ENCODE measurements at places on chromosomes 5 and 9. TPM values are rescaled to one million over a fixed set of nuclear protein-coding genes. Genes with fewer than 3 reads are reported as not detected.

DNA sequence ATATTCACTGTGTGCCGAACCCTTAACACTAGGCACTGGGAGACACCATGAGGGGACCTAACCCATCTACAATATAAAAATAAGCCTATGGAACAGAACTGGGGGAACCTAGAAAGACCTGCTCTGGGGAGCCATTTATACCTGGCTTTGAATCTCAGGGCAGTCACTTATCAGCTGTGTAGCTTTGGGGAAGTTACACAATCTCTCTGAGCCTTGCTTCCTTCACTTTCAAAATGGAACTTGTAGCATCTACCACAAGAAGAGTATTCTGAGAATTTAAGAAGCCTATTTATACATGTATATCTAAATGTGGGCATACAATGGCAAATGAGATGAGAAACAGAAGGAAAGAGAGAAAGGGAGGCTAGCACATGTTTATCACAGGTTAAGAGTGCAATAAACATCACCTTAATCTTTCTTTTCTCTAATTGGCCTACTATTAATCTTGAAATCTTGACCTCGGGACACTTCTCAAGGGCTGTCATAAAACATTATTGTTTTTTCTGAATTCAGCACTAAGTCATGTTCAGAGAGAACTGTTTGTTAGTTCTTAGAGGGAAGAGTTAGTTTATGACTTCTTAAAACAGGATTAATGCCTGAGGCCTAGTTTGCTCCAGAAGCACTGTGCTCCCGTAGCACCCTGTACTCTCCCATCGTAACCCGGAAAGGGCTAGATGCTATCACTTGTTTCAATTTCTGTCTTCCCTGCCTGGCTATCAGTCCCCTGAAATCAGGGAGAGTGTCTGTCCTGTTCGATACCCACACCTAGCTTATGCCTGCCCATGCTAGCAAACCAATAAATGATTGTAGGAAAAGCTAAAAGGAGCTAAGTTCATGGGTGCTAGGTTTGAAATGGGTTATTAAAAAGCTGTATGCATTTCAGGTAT, 606.4 kb upstream of the CLINT1 start:
- DNase-seq = no peak

DNA sequence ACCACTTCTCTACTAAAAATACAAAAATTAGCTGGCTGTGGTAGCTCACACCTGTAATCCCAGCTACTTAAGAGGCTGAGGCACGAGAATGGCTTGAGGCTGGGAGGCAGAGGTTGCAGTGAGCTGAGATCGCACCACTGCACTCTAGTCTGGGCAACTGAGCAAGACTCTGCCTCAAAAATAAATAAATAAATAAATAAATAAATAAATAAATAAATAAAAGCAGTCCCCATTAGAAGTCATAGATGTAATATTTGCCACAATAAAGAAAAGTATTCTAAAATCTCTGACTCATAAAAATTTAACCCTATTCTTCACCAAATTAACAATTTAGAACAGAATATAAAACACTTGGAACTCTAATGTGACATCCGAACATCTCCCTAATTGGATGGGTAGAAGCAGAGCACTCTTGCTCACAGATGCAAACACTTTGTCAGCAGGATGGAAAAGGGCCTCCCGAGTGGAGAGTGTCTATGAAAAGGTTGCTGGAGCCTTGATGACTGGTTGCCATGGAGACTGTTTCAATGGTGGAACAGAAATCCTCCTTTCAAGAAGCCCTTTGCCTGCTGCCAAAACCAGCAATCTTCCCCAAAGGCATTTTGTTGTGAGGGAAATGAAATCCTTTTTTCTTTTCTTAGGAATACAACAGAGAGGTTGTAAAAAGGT, 38.9 kb upstream of the TRAF1 start:
- no peak for DNase-seq

DNA sequence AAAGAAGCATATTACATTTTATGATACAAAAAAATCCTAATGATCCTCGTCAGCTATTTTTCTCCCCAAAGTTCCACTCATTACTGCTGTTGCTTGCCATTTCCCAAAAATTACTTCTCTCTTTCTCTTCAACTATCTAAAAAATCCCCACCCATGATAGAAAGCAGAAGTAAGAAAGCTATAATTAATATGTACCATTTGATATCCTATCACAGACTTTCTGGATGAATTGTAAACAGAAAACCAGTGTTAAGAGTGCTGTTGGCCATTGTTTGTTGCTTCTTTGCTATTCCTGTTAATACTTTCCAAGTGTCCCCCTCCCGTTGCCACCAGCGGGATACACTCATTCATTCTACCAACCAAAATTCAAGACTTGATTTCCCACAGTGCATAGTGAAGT, 136.3 kb upstream of the SMARCA2 start:
- DNase-seq = no peak

GRCh38 chr5:176775409-176775808, 35.0 kb upstream of the UNC5A start:
- DNase-seq = no peak

GRCh38 chr9:68426755-68427154, 70.3 kb downstream of the PGM5 start:
- no peak for DNase-seq

DNA sequence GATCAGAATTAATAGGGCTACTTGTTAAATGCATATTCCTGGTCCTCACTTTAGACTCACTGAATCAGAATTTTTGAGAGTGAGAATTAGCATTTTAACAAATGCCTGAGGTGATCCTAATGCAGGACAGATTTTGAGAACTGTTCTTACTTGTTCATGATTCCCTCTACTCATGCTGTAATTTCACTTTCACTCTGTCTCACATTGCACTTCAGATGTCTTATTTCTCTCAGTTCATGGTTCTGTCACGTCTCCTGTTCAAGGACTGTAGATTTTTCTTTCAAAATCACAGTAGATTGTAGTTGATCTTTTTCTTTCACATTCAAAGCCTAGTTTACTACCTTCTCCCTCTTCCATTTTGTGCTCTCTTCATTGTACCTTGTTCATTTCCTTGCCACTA, 54.3 kb downstream of the ADGRV1 start:
- DNase-seq = no peak

DNA sequence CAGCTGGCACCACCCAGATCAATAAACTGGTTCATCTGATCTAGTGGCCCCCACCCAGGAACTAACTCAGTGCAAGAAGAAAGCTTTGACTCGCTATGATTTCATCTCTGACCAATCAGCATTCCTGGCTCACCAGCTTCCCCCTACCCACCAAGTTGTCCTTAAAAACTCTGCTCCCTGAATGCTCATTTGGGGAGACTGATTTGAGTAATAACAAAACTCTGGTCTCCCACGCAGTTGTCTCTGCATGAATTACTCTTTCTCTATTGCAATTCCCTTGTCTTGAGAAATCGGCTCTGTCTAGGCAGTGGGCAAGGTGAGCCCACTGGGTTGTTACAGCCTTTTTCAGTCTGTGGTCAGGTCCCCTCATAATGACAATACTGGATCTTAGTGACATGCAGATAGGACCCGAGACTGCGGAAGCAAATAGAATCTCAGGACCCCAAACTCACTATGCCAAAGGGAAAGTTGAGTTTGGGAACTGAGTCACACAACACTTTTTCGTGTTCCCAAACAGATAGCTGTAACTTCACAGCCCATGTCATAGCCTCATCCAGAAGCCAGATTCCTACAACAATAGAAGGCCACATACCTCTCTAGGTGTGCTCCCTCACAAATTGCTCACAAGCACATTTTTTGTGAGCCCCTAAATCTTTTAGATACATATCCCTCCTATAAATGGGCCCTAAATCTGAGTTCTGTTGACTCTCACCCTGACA, 175.2 kb upstream of the RAI14 start:
- no peak for DNase-seq

GRCh38 chr5:177453852-177454396, 7.3 kb downstream of the PRR7 start:
- DNase-seq = no peak

DNA sequence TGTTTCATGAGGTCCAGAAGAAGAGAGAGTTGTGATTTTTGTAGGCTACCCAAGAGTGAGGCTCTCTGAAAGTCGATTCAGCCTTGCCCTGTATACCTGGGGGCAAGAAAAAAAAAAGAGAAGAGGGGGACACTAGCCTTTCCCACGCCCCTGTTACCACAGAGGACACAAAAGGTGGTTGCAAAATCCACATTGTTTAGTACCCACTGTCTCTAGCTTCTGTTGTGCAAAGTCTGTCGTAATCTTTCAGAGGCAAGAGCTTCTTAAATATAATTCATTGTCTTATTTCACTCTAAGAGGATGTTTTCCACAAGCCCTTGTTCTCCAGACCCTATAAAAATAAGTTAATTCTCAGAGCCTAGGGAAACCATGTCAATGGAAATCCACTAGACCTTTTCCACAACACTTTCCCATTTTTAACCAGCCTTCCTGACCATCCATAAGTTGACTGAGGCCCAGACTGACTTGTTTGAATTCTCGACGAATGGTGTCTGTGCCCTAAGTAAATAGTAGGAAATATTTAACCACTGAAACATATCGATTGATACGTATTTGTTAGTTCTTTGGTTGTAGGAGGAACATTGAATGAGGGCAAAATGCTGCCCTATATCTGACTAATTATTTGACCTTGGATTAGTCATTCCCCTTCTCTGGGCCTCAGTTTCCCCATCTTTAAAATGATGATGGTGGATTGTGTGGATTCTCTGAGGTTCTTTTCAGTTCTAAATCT, 182.7 kb downstream of the PAPPA start:
- DNase-seq = no peak

DNA sequence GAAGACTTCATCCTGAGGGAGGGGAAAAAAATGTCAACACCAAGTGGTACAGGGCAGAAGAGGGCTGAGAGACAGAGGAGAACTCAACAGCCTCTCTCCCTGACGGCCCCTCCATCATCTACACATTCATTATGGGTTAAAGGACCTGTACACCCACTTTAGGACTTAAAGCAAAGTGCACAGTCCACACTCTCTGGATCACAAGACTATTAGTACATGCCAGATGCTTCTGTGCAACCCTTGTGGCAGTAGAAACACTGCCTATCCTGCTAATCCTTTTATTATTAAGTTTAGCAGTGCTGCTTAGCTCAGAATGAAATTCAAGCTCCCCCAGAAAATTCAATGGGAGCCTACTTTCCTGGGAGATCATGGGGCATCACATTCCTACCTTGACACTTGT, 1.9 kb downstream of the FRMD3 start:
- no peak for DNase-seq

Gene TAL2
- 0.30 TPM for polyA plus RNA-seq

Gene TAF11L4
- polyA plus RNA-seq = not detected

Gene GLRA1
- not detected for polyA plus RNA-seq

Gene MAST4
- 19.8 TPM for polyA plus RNA-seq

Gene ITGA2
- polyA plus RNA-seq = 75.4 TPM

Gene SLC34A3
- polyA plus RNA-seq = not detected

Gene FREM1
- 0.05 TPM for polyA plus RNA-seq

Gene RAB14
- 21.5 TPM for polyA plus RNA-seq

Data from keratinocyte (primary cell).